ENCODE measurements at places on chromosomes 16 and 17.

- no peak for DNase-seq
These were observed 37.2 kb upstream of the GAN start for GRCh38 chr16:81277541-81278080.

DNA sequence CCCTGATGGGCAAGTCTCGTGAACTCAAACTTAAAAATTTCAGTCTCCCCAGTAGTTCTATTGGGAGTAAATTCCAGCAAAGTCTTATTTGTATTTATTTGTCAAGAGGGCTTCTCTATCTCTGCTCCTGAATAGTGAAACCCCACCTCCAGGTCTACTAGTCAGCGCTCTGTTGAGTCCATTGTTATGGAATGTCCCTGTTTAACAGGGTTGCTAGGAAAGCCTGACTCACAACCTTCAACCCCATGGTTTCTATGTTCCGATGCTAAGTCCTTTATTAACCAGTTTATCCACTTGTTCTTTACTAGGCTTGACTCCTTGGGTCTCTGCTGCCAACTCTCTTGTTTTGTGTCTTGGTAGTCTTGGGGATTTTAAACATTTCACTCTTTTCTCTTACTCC, 250.7 kb upstream of the MYOCD start:
- DNase-seq: no peak

- no peak for DNase-seq
These were observed 146.7 kb downstream of the RAB11FIP4 start for GRCh38 chr17:31538080-31538762.

GRCh38 chr17:4477255-4477791, 21.4 kb upstream of the SPNS2 start:
- no peak for DNase-seq

GRCh38 chr17:12952012-12952411, 65.8 kb downstream of the ELAC2 start:
- no peak for DNase-seq

GRCh38 chr16:84144209-84144858, 643 bp downstream of the HSDL1 start:
- DNase-seq: peak; percentile 22
